ENCODE measurements at places on chromosomes 2 and 18. TPM values are rescaled to one million over a fixed set of nuclear protein-coding genes. Genes with fewer than 3 reads are reported as not detected.

DNA sequence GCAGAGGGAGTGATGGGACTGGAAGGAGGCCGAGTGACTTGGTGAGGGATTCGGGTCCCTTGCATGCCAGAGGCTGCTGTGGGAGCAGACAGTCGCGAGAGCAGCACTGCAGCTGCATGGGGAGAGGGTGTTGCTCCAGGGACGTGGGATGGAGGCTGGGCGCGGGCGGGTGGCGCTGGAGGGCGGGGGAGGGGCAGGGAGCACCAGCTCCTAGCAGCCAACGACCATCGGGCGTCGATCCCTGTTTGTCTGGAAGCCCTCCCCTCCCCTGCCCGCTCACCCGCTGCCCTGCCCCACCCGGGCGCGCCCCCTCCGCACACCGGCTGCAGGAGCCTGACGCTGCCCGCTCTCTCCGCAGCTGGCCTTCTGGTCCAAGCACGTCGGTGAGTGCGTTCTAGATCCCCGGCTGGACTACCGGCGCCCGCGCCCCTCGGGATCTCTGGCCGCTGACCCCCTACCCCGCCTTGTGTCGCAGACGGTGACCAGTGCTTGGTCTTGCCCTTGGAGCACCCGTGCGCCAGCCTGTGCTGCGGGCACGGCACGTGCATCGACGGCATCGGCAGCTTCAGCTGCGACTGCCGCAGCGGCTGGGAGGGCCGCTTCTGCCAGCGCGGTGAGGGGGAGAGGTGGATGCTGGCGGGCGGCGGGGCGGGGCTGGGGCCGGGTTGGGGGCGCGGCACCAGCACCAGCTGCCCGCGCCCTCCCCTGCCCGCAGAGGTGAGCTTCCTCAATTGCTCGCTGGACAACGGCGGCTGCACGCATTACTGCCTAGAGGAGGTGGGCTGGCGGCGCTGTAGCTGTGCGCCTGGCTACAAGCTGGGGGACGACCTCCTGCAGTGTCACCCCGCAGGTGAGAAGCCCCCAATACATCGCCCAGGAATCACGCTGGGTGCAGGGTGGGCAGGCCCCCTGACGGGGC is 4.6 kb downstream of the PROC start:
- H3K36me3 ChIP-seq: no peaks in the 10 kb centered on the region
- H3K27ac ChIP-seq: no peak overlapping the region
- H3K4me1 ChIP-seq: peaks cover 7% of the 10 kb centered on the region
- DNase-seq: no peak
- peaks cover 24% of the 10 kb centered on the region for H3K27me3 ChIP-seq

GRCh38 chr18:70376137-70376913 is 87.5 kb downstream of the SOCS6 start:
- H3K27ac ChIP-seq: no peak overlapping the region
- H3K4me3 ChIP-seq: no peak overlapping the region
- H3K4me1 ChIP-seq: no peaks in the 10 kb centered on the region
- DNase-seq: no peak
- no peaks in the 10 kb centered on the region for H3K36me3 ChIP-seq

- H3K36me3 ChIP-seq: no peaks in the 10 kb centered on the region
- no peaks in the 10 kb centered on the region for H3K4me1 ChIP-seq
- no peaks in the 10 kb centered on the region for H3K27me3 ChIP-seq
- no peak overlapping the region for H3K27ac ChIP-seq
- no peak for DNase-seq
Observed at GRCh38 chr2:176560296-176560695, 291.1 kb downstream of the MTX2 start.

DNA sequence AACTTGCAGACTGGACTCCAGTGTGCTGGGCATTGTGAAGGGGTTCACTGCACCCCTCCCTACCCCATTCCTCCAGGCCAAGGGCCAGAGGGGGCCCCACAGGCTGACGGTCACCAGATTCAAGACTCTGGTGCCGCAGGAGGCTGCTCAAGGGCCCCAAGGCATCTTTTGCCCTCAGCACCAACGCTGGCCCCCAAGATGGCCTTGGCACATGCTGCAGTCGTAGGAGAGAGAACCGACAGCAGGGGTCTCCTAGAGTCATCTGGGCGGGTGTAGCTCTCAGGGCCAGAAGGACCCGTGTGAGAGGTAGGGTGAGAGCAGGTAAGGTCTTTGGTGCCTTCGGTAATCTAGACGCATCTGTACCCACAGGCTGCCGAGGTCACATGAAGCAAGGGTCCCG is 18.7 kb upstream of the ODC1 start:
- H3K27ac ChIP-seq: no peak overlapping the region
- H3K4me3 ChIP-seq: no peak overlapping the region
- no peaks in the 10 kb centered on the region for H3K36me3 ChIP-seq
- H3K4me1 ChIP-seq: no peaks in the 10 kb centered on the region

DNA sequence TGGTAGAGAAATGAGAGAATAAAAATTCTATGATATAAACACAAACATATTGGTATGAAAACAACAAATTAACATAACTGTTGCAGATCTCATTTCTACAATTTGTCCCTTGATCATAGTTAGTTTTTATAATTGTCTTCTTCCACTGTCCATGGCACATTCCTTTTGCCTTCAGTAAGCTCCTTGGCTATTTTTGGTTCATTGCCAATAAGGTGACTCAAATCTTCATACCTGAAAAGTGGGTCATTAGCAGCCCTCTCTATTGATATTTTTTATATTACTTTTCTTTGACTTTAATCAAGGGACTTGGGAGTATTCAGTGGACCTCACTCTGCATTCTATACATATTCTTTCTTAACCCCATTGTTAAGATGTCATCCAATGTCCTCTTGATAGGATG is 552.9 kb downstream of the TDRD15 start:
- no peak overlapping the region for H3K27ac ChIP-seq
- no peaks in the 10 kb centered on the region for H3K27me3 ChIP-seq
- no peak for DNase-seq
- no peak overlapping the region for H3K4me3 ChIP-seq

Gene FAM124B
- total RNA-seq: 2.4 TPM

Gene PNPT1
- 17.5 TPM for total RNA-seq

All from gastrocnemius medialis (tissue), 4 donors.